ENCODE measurements at places on chromosomes 13 and 19.

DNA sequence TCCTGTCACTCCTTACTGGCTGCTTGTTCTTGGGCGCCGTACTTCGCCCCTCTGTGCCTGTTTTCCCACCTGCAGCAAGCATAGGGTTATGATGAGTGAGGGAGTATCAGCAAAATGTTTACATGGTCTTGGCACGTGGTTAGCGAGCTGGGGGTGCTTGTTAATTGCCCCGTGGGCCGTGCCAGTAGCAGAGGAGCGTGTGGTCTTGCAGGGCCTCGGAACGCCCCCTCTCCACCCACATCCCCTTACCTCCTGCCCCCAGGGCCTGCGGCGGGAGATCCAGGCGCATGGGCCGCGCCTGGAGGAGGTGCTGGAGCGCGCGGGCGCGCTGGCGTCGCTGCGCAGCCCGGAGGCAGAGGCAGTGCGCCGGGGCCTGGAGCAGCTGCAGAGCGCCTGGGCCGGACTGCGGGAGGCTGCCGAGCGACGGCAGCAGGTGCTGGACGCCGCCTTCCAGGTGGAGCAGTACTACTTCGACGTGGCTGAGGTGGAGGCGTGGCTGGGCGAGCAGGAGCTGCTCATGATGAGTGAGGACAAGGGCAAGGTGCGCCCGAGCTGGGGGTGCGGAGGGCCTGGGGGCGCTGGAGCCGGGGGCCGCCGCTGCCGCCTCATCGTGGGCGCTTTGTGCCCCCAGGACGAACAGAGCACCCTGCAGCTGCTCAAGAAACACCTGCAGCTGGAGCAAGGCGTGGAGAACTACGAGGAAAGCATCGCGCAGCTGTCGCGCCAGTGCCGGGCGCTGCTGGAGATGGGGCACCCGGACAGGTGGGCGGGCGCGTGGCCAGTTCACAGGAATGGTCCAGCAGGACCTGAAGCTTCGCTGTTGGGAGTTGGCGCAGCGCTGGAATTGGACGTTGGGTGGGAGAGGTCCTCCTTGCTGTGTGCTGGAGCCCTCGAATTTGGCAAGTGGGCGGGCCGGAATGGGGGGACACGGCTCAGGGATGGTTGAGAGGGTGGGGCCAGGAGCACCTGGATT, 22.5 kb upstream of the SHKBP1 start:
- no peak for DNase-seq

DNA sequence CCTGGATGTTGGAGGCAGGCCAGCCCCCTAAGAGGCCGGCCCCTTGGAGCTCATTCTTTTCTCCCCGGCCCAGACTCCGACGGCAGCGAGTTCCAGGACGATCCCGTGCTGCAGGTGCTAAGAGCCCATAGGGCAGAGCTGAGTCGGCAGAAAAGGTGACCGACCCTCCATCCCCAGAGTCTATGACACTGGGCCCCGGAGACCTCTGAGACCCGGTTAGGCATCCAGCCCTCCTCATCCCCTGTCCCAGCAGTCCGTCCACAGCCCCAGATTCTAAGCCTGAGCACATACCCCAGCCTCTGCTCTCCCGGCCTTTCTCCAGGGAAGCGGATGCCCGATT, 7.3 kb upstream of the ARHGAP33 start:
- DNase-seq = no peak

DNA sequence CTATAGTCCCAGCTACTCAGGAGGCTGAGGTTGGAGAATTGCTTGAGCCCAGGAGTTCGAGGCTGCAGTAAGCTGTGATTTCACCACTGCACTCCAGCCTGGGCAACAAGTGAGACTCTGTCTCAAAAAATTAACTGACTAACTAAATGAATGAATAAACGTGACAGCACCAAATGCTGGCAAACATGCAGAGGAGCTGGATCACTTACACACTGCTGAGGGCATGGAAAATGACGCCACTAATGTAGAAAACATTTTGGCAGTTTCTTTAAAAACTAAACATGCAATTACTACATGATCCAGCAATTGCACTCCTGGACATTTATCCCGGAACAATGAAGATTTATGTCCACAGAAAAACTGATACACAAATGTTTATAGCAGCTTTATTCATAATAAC, 31.3 kb upstream of the GTF3A start:
- DNase-seq = peak; percentile 4

GRCh38 chr19:6340493-6341201, 7.2 kb upstream of the ACER1 start:
- no peak for DNase-seq

DNA sequence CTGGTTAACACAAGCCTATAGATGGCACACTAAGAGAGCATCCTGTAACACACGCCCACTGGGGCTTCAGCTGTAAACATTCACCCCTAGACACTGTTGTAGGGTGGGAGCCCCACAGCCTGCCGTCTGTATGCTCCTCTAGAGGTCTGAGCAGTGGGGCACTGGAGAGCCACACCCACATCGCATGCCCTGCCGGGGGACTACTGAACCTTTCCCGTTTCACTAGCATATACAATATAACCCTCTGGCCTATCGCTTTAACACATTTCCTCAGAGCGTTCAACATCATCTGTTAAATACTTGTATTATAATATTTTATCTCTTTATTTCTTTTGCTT, 73.4 kb downstream of the PCDH9 start:
- no peak for DNase-seq

DNA sequence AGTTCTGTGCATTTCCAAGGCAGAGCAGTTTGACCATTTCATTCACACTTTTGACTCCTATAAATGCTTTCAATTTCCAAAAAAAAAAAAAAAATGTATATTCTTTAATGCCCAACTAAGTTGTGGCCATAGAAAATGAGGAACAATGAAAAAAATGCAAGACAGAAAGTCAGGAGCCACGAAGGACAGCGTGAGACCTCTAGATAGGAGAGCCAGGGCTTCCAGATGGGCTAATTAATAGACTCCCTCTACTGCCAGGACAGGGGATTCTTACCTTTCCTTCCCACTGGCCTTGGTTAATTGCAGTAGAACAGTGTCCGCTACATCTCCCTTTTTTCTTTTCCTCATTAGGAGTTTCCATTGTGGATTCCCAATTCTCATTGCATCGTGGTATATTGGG, 8.6 kb downstream of the FPR3 start:
- no peak for DNase-seq

GRCh38 chr13:74930402-74931165, 551.4 kb downstream of the TBC1D4 start:
- peak; percentile 85 for DNase-seq

- DNase-seq = no peak
These were observed 147.2 kb upstream of the ZNF507 start for GRCh38 chr19:32197896-32198882.

DNA sequence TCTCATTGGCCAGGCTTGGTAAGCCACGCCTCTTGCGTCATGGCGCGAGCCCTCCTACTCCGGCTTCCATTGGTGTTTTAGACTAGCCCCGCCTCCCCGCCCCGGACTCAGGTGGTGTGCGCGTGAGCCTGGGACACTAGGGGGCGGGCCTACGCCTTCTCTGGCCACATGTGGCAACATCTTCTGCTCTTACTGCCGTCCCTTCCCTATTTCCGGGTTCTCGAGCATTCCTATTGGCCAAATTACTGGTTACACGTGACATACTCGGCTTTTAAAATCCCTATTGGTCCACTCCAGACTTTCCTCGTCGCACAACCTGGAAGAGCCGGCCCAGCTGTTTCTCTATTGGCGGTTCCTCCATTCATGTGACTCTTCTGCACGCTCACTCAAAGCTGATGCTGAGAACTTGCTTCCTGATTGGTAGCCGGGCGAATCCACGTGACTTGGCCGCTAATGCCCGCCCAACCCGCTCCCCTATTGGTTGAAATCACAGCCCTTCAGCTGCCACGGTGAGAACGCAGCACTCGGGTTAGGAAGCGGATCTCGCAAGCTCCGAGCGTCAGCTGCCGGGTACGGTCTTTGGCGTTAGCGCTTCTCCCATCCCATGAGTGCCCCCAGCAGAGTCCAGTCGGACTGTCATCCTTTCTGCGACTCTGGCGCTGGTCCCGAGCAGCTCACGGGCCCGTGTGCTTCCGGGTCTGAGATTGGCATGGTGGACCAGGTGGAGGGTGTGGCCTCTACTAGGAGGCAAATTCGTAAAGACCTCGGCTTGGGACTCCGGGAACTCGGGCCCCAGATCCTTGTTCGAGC, at the start of gene BLOC1S3:
Gene BLOC1S3 (plus strand): TSS at position 523 of the 810 bp plus-strand sequence. CDS start 513 bp downstream, outside the sequence.
- peak; percentile 100 for DNase-seq

DNA sequence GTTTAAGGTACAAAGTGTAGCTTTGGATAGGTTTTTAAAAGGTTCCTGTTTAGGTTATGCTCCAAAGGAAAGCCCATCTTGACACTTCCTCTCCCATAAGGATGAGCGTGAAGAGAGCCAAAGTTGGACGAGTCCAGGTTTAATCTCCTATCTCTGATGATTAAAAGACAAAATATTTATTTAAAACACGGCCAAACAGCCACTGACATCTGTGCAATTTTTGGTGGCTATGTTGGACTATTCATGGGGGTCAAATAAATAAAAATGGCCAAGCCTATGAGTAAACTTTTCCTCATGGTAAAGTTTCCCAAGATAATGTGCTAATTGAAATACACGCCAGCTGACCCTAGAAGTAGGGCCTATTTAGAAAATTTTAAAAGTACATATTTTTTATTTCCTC, 69.0 kb upstream of the DOCK9 start:
- no peak for DNase-seq

DNA sequence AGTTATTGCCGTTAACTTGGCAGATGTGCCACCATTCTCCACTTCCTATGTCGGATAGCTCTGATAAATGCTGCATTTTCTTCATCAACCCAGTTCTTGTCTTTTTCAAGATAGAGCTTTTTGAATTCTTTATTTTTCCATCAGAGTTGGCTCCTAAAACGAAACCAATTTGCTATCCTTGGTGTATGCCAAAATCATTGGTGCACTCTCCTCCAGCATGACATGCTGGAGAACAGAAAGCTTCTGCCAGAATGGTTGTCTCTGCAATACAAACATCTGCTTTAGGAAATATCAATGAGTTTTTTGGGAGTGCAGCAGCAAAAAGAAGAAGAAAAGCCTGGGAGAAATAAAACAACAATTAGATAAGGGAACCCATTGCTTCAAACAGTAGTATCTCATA, 124.2 kb downstream of the CDK8 start:
- DNase-seq = no peak

- no peak for DNase-seq
These were observed 1416.8 kb downstream of the OLFM4 start for GRCh38 chr13:54445453-54445852.

DNA sequence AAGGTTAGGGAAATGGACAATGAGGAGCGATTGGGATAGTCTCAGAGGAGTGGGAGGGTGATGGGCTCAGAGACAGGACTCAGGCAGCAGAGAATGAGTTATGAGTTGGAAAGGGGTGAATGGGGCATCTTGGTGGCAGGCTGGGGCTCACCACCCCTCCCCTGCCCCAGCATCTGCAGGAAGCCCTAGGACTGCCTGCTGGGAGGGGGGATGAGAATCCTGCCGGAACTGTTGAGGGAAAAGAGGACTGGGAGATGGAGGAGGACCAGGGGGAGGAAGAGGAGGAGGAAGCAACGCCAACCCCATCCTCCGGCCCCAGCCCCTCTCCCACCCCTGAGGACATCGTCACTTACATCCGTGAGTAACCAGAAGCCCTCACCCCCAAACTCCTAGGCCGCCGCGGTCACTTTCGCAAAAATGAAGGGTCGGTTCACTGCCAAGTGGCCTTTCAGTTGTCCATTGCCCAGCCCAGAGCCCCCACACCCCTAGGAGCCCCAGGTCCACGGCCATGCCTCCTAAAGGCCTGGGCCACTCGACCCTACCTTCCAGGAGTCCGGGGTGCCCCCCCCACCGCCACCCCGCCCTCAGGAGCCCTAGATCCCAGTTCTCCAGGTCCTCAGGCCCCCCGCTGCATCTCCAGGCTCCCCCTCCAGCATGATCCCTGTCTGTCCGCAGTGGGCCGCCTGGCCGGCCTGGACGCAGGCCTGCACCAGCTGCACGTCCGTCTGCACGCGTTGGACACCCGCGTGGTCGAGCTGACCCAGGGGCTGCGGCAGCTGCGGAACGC, 764 bp downstream of the CLEC11A start:
- DNase-seq = no peak

- no peak for DNase-seq
These were observed 71.7 kb upstream of the SOX21 start for GRCh38 chr13:94784066-94784465.

DNA sequence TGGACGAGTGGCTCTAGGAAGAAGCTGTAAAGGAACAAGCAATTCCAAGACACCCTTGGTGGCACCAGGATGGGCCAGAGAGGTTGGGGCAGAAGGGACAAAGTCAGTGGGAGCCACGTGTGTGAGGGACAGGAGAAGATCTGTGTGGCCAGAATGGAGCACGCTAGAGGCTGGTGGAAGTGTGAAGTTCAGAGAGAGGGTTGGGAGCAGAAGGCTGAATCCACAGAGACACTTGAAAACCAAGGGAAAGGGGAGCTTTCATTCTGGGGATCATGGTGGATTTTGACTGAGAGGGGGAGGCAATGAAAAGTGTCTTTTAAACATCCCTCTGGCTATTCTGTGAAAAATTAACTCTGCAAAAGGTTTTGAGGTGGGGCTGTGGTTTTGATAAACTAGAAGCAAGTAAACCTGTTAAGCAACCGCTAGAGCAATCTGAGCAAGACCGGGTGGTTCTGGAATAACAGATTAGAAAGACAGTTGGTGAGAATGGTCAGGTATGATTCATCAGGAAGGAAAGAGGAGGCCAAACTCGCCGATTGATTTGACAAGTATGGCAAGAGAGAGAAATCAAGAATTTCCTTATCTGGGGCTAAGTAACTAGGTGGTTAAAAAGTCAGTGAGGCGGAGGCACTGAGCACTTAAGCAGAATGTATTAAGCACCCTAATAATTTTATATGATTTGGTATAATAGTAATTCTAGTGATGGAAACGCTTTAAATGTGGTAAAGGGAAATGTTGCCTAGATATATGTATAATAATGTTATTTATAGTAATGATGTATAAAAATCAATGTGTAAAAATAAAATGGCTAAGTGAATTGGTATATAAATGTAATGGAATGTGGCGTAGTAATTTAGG, 140.0 kb downstream of the MYO16 start:
- DNase-seq = no peak

GRCh38 chr13:74024314-74024713, 109.9 kb downstream of the KLF12 start:
- DNase-seq = no peak

GRCh38 chr19:58037927-58038687, 4.3 kb downstream of the ZSCAN1 start:
- no peak for DNase-seq

DNA sequence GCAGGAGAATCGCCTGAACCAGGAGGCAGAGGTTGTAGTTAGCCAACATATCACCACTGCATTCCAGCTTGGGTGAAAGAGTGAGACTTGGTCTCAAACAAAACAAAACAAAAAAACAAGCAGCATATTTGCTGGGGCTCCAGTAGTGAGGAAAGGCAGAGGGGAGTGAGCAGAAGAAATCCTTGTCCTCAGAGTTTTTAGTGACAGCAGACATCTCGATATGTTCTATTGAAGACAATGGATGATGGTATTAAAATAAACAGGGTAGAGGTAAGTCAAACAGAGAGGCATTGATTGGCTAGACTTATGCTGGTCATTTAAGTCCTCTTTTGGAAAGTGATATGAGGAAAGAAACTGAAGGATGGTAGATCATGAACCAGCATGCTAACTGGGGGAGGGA, 19.0 kb downstream of the NLRP7 start:
- no peak for DNase-seq

- no peak for DNase-seq
These were observed at the start of gene SHISA2 for GRCh38 chr13:26051657-26052311. TSS of gene SHISA2 (minus strand) at chr13:26052016. CDS start at chr13:26050975, 1,041 bp downstream.

GRCh38 chr19:8097681-8098567, 45.4 kb downstream of the CCL25 start:
- no peak for DNase-seq

- DNase-seq = no peak
These were observed 6.5 kb downstream of the NKPD1 start for GRCh38 chr19:45154064-45154827.

- DNase-seq = no peak
These were observed 2.0 kb upstream of the PSG6 start for GRCh38 chr19:42919757-42920079.

- no peak for DNase-seq
These were observed 4.3 kb downstream of the N4BP2L1 start for GRCh38 chr13:32423592-32423991.
